GM12891 (cell line): ENCODE measurements at places on chromosomes 16 and 17.

GRCh38 chr16:10965440-10966061, 21.2 kb downstream of the CLEC16A start:
- DNase-seq = no peak

DNA sequence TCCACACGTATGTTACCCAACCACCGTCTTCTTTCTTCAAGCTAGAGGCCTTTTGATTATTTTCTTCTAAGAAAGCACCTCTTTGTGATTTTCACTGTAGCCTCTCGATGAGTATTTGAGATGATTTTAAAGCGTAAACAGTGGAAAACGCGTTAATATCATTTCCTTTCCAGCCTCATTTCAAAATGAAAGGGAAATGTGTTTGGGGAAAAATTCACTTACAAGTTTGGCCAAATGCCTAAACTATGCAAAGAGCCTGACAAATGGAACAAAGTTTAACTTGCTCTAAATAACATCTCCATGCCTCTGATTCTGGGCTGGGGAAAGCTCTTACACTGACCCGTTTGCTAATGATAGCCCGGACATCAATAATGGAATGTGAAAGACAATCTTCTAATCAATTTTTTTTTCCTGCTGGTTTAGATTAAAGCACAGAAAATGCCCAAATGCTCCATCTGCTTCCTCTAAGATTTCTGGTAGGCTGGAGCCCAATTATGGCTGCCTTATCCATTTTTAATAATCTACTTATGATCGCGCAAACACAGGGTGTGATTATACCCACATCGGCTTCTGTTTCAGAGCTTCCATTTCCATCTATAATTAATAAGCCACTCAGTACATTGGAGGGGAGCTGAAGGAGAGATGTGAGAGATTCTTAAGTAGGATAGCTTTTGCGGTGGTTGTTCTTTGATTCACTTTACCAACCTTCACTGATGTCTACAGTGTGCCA, 43.5 kb downstream of the HS3ST2 start:
- no peak for DNase-seq

DNA sequence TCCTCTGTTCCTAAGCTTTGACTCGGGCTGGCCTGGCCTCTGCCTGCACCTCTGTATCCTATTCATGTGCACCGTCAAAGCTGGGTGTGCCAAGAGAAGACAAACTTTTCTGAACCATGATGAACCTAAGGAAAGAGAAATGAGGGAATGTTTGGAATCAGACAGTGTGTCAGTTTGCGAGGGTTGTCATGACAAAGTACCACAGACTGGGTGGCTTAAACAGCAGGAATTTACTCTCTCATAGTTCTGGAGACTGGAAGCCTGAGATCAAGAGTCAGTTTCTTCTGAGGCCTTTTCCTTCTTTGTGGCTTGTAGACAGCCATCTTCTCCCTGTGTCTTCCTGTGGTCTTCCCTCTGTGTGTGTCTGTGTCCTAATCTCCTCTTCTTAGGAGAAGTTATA, 129.0 kb downstream of the KATNIP start:
- DNase-seq = no peak

- DNase-seq = no peak
Measured at GRCh38 chr17:27513849-27514248, 57.6 kb downstream of the KSR1 start.

DNA sequence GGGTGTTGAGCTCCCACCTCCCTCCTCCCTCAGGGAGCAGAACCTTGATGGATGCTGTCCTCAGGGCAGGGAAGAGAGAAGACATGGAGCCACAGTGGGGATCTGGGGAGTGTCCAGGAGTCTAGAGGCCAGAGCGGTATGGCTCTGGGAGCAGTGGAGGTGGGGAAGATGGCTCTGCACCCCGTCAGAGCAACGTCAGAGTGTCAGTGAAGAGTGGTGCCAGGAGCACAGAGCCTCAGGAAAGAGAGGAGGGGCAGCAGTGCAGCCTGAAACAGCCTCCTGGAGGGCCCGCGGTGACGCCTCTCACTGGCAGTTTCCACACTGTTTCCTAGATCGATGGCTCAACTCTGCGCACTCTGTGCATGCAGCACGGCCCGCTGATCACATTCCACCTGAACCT, 23.2 kb upstream of the SLC5A11 start:
- DNase-seq = no peak

DNA sequence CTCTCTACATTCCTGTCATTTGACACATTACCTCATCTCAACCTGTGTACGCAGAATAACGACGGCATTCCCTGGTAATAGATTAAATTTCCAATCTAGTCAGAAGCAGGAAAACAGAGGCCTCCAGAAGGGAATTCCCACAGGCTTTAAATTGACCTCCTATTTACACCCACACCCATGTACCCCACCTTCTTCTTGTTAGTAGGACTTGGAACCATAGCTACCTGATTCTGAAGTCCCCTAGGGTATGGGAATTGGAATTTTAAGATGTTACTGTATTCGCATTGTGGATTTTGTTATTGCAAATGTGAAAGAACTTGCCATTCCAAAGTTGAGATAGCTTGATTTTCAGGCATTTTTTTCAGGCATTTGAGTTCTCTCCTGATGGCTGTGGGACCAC, 377.5 kb upstream of the DYNLRB2 start:
- DNase-seq = no peak

DNA sequence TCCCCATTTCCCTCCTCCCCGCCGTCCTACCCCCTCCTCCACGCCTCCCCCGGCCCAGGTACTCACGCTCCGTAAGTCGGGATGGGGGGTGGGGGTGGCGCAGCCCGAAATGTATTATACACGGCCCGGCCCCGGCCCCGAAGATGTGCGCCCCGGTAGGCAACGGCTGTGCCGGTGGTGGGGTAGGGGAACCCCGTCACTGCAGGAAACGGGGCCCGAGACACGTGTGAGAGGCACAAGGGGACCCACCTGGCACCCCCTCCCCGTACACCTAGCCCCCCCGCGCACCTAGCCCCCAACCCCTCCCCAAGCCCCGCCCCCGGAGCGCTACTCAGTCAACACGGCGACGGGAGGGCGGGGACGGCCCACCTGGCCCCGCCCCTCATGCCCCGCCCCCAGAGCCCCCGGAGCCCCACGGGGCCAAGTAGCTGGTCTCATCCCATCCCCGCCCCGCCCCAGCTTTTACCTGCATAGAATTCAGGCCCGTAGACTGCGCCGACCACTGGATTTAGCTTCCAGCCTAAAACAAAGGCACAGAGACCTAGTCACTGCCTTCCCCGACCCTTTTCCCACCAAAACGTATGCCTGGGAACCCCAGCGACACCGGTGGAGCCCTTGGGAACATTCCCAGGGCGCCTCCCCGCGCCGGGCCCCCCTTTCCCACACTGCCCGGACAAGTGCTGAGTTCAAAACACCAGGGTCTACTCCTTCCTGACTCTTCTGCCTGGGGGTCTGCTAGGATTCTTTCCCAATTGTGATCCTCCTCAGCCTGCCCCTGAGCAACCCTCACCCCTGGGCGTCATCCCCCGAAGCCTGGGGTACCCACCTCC, 22.8 kb downstream of the ENGASE start:
- DNase-seq = no peak

DNA sequence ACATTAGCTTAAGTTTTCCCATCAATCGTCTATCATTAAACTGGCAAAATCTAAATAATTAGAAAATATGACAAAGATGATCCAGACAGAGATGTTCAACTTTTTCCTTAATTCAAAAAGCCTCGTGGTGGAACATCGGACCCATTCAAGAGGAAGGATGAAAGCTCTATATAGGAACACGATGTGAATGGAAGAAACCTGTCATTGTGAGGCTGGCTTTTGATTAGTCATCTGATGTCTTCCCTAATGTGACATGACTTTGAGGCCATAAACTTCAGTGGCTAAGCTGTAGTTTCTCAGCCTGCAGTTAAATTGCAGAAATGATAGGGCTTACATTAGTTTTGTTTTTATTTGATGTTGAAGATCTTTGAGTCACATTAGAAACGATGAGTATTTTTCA, 1.0 kb downstream of the AMZ2 start:
- no peak for DNase-seq

DNA sequence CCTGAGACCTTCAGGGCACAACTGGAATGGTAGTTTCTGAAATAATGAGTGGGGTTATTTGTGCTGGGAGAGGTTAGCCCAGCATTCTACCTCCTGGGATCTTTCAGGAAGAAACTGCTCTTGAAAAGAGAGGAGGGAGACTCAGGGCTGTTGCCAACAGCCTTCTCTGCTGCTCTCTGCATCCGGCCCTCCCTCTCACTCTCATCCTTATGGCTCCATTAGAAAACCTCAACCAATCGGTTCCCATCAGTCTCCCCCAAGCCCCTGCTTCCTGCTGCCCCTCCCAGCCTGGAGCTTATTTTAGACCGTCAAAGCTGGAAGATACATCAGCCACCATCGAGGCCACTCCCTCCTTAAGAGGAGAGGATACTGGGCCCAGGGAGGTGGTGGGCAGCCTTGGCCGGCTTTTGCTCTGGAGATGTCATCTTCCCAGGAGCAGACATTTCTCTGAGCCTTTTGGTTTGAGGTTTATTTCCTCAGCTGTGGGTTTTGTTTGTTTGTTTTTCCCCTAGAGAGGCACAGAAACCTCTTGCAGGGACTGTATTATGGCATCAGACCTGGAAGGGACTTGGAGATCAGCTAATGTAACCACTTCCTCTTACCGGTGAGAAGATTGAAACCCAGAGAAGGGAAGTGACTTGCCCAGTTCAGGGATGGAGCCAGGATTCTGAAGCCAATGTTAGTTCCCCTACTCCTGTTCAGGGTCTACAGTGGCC, 2.7 kb downstream of the MPRIP start:
- DNase-seq = no peak

DNA sequence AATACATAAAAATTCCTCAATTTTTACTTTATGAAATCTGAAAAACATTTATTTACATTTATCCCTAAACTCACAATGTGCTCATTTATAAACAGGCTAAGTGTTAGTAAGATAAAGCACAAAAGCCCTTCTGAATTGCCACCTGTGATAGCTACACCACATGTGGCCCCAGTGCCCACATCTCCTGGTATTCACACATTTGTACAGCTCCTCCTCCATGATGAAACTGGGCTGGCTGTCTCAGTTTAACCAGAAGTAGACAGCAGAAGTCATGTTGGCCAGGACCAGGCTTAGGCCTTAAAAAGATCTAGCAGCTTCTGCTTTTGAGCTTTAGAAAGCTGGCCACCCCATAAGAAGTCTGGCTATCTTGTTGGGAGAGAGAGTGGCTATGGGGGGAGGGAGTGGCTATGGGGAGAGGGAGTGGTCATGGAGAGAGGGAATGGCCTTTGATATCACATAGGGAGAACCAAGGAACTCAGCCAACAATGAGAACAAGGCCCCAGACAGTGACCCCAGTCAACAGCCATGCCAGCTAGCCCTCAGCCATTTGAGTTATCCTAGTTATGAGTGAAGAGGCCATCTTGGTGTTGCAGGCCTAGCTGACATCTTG, 47.4 kb downstream of the CEP95 start:
- DNase-seq = no peak

- no peak for DNase-seq
Measured at GRCh38 chr16:20866145-20866772, 33.9 kb downstream of the DCUN1D3 start.

DNA sequence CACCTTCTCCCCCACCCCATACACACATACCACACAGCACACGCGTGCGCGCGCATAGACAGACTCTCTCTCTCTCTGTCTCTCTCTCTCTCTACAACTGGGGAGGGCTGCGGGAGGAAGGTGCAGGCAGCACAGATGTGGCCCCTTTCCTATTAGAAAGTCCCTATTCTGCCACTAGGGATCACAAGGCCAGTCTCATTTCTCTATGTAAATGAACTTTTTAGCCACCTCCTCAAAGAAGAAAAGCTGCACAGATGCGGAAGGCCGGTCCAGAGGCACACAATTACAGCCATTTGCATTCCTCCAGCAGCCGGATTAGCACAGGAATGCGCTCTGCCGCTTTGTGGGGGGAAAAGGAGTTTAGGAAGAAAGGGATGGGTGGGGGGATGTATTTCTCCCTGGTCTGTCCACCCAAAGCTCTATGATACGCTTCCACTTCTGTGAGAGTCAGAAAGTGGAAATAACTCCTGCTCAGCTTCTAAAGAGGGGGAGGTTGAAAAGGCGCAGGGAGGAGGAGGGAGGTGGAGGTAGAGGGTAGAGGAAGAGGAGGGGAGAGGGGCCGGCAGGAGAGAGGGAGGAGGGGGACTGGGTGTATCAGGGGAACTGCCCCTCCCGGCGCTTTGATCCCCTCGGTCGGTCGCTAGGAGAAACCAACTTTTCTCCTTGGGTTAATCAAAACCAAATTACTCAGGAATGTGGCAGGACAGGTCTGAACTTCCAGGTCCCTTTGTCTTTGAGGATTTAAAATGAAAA, 11.7 kb downstream of the ZFHX3 start:
- no peak for DNase-seq

DNA sequence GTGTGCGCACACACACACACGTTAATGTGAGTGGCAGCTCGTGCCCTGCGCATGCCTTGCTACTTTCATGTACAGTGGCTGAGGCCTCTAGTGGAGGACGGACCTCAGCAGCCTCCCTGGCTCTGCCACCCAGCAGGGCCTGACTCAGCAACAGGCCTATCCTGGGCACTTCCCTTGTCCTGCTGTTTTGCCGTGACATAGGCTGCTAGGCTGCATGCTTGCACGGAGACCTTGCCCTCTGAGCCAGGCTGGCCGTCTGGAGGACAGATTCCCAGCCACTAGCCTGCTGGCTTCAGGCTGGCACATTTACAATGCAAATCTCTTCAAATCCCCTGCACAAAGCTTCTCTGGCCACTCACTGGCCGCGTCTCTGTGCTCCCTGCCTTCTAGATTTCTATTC, 9.5 kb downstream of the RNF213 start:
- no peak for DNase-seq
